Stimulated activated CD4-positive, alpha-beta T cell treated with anti-CD3 and anti-CD28 coated beads, Interleukin-4, amount 100 ng/mL, for 48 hours (primary cell): ENCODE measurements at places on chromosomes 13 and 19.

- no peak for DNase-seq
Measured at GRCh38 chr13:66477816-66478215, 752.3 kb downstream of the PCDH9 start.

DNA sequence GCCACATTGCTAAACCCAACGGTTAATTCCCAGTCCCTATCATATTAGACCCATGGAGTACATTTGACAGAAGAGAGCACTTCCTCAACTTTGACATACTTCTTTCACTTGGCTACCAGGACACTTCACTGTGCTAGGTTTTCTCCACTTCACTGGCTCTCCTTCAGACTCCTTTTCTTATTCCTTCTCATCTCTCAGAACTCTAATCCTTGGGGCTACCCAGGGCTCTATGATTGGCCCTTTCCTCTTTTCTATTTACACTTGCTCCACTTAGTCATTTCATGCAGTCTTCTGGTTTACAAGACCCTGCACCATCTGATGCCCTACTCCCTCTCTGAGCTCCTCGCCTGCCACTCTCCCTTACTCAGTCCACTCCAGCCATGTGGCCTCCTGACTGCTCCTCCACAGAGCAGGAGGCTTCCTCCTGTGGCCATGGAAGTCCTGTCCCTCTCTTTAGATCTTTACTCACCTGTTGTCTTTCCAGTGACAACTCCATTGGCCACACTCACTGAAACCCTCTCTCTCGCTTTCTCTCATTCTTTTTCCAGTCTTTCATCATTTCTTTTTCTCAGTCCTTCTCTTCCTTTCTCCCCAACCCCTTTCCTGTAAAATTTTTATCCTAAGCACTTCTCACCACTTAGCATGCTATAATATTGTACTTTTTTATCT is 90.4 kb downstream of the TBC1D4 start:
- DNase-seq, result no peak

GRCh38 chr19:19628501-19629134 is 598 bp upstream of the LPAR2 start:
- DNase-seq, result no peak

- DNase-seq, result no peak
Measured at GRCh38 chr13:59510386-59510785, 653.3 kb downstream of the DIAPH3 start.

DNA sequence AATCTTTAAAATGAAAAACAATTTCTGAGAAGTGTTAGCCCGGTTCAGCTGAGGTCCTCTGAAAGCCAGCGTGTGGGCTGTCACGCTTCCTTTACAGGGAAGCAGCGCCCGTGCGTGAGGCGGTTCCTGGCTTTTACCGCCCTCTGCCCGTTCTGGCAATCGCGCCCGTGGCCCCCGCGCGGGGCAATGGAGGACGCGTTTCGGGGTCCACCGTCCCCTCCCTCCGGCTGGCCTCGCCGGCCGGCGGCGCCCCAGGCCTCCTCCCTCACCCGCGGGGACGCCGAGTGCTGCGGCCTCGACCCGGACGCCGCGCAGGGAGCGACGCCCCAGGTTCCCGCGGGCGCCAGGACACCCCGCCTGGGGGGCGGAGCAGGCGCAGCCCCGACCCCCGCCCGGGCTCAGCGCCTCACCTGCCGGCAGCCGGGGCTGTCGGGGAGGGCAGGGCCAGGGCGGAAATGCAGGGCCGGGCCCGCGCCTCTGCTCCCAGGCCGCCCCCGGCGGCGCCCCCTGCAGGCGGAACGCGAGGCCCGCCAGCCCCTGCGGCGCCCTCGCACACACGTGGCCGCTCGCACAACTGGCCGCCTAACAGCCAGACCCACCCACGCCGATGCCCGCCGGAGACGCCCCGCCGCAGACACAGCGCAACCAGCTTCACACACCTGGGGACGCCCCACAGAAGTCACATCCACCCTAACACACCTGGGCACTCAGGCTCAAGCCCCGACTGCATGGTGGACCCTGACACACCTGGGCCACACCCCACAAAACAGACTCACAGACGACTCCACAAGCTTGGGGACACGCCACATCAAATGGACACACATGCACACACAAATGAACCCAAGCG is at the start of gene GGACT:
GGACT (minus strand) TSS at position 459 of the 847 bp plus-strand sequence. CDS start 56,198 bp downstream, outside the sequence.
- peak; percentile 79 for DNase-seq

GRCh38 chr13:89066868-89067466 is 1395.8 kb downstream of the SLITRK5 start:
- DNase-seq, result no peak

- DNase-seq, result no peak
Measured at GRCh38 chr13:27663947-27664346, 42.3 kb downstream of the POLR1D start.

DNA sequence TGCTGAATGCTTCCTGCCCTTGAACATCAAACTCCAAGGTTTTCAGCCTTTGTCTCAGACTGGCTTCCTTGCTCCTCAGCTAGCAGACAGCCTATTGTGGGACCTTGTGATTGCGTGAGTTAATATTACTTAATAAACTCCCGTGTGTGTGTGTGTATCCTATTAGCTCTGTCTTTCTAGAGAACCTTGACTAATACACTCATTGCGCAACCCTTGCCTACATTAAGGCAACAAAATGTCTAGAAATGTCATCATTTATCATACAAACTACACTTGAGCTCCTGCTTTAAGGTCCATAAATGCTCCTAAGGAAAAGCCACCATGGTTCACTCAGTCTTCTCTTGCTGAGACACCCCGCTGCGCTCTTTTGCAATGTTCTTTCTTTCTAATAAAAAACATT is 2861.0 kb downstream of the PCDH9 start:
- no peak for DNase-seq

- DNase-seq, result no peak
Measured at GRCh38 chr19:55368701-55369563, 1.3 kb downstream of the IL11 start.

- DNase-seq, result no peak
Measured at GRCh38 chr13:30366088-30366487, 56.2 kb upstream of the UBE2L5 start.

GRCh38 chr19:38455031-38455430 is 21.5 kb downstream of the RYR1 start:
- DNase-seq, result no peak

DNA sequence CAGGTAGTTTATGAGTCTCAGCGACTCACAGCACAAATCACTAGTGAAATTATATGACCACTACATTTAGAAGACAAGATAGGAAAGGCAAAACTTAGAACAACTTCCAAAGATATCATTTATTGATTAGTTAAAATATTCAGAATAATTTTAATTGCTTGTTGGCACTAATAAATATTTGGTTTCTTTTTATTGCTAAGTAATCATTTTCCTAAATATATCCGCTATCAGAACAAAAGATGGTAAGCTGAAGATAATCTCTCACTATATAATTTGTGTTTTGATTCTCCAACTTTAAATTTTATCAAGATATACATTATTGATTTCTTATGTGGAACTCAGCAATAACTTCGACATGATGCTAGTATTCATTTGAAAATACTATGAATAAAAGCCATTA is 248.5 kb downstream of the DIAPH3 start:
- no peak for DNase-seq

DNA sequence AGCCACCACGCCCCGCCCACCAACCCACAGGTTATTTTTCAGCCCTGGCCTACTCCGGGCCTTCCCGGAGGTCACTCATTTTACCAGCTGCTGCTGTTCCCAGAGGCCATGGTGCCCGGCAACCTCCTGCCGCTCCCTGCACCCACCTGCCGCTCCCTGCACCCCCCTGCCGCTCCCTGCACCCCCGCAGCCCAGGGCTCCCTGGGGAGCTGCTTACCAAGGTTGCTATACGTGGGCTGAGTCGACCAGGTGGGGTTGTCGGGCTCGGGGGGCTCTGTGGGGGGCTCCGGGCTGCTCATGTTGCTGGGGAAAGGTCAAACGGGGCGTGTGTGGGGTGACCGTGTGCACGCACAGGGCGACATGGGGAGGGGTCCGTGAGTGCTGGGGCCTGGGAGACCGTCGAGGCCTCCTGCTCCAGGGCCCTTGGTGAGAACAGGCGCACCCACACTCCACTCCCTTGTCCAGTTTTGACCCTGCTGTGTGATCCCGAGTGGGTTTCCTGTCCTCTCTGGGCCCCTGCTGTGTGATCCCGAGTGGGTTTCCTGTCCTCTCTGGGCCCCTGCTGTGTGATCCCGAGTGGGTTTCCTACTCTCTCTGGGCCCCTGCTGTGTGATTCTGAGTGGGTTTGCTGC is 1.2 kb downstream of the PEAK3 start:
- no peak for DNase-seq

DNA sequence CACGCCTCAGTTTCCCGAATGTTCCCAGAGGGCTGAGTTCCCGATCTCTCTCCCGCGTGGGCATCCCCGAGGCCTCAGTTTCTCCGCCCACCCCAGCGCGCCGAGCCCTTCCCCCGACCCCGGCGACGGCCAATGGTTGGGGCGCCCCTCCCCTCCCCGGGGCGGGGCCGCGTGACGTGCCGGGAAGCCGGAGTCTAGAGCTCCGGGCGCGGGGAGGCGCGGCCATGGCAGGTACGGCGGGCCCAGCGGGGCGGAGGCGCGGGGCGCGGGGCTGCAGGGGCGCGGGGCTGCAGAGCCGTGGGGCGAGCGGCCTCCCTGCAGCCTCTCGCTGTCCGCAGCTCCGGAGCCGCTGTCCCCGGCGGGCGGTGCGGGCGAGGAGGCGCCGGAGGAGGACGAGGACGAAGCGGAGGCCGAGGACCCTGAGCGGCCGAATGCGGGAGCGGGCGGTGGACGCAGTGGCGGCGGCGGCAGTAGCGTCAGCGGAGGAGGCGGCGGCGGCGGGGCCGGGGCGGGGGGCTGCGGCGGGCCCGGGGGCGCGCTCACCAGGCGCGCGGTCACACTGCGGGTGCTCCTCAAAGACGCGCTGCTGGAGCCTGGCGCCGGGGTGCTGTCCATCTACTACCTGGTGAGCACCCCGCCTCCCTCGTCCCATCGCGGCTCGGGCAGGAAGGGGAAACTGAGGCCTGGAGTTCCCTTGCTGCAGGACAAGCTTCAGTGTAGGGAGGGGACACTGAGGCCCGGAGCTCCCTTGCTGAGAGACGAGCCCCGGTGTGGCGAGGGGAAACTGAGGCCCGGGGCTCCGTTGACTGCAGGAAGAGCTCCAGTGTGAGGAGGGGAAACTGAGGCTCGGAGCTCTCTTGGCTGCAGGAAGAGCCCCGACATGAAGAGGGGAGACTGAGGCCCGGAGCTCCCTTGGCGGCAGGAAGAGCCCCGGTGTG is at the start of gene MPND:
MPND (plus strand) TSS at position 193 of the 938 bp plus-strand sequence; CDS start at position 225, 32 bp downstream.
- DNase-seq, result peak; percentile 88

DNA sequence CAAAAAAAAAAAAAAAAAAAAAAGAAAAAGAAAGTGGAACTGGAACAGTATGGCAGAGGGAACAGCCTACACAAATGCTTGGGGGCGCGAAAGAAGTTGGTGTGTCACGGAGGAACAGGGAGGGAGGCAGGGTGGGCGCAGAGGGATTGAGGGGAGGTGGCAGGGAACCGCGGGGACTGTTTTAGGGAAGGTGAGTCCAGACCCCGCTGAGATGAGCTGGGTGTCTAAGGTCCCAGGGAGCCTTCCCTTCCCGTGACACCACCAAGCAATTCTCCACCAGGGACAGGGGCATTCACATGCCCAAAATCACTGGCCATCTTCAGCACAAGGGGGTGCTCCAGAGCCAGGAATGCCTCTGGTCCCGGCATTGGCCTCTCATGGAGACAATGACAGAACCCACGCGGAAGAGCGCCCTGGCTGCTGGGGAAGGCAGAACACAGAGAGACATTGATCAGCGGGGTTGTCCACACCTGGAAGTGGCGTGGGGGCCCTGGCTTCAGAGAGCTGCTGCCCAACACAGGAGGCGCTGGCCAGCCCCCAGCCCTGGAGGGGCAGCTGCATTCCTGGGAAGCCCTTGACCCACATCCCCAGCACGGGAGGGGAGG is 6.9 kb downstream of the PEAK3 start:
- DNase-seq, result no peak

GRCh38 chr13:106691861-106692260 is 123.9 kb upstream of the ARGLU1 start:
- no peak for DNase-seq

DNA sequence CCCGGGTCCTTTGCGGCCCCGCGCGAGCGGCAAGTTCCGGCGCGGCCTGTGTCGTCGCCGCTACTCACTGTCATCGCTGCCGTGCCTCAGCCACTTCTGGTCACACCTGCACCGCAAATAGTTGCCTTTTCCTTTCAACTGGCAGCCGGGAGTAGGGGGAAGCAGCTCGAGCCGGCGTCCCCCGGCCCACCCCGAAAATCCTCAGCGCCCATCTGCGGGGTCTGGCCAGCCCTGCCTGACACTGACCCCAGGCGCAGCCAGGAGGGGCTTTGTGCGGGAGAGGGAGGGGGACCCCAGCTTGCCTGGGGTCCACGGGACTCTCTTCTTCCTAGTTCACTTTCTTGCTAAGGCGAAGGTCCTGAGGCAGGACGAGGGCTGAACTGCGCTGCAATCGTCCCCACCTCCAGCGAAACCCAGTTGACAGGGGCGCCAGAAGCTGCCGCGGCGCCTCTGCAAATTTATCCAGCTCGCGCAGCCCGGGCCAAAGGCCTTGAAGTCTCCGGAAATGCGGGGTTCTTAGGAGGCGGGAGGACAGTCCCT is 1.7 kb downstream of the PDX1 start:
- no peak for DNase-seq

GRCh38 chr19:28727480-28728159 is 485.3 kb downstream of the UQCRFS1 start:
- no peak for DNase-seq

DNA sequence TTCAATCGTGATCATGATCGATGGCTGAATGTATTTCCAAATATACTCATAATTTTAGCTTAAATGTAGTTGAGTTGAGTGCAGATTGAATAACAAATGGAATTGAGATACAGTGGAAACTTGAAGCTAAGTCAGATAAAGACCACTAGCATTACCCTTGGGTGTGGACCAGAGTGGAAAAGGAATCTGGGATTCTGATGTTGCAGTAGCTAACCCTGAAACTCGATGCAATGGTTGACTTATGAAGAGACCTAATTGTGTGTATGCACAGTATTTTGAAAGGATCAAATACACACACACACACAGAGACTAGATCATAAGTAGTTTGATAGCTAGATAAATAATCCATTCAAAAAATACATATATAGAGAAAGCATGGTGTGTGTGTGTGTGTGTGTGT is 135.8 kb downstream of the RXFP2 start:
- DNase-seq, result no peak

GRCh38 chr19:41425174-41426115 is 1.7 kb downstream of the B3GNT8 start:
- no peak for DNase-seq

DNA sequence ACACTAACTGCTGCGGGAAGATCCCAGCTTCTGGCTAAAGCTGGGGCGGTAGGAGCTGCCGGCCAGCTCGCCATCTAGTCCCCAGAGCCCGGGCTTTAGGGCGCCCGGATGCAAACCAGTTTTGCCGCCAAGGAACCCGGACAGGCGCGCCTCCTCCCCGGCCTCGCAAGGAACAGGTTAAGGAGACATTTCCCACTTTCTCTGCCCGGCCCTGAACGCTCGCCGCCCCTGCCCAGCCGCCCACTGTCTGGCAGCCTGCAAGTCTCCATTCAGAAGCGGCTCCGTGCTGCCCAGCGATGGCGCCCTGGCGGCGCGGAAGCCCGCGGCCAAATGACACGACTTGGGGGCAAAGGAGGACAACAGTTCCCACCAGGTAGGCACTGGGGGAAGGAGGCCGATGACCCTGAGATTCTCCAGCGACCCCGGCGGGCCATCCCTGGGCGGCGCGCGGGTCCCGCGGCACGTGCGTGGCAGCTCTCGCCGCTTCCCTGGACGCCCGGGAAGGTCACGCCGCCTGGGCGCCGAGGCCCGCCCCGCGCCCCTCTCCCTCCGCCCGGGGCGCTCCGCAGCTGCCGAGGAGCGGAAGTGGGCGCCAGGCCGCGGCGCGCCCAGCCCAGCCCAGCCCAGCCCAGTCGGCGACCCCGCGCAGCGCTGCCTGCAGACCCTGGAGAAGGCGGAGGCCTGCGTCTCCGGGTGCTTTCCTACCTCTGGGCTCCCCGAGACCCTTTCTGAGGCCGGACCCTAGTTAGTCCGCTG is 42.2 kb upstream of the HNRNPA1L2 start:
- DNase-seq, result no peak

GRCh38 chr19:47644199-47644598 is 35.3 kb downstream of the BICRA start:
- no peak for DNase-seq
